ENCODE measurements at places on chromosomes 12 and 14.

- DNase-seq = no peak
These were observed 330.5 kb upstream of the LRIG3 start for GRCh38 chr12:59250766-59251165.

DNA sequence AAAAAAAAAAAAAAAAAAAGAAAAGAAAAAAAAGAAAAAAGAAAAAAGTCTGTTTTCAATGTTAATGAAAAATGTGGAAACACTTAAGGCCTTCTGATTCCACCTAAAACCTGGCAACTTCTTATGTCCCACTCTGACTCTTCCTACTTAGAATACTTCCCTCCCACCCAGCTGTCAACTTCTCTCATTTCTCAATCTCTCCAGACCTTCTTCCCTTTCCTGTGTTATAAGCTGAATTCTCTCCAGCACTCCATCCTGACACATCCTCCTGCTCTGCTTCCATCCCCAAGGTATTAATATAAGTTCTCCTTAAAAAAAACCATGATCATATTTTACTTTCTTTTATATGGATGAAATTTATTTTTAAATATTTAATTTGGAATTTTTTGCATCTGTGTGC, 20.3 kb upstream of the TMTC1 start:
- DNase-seq = no peak

DNA sequence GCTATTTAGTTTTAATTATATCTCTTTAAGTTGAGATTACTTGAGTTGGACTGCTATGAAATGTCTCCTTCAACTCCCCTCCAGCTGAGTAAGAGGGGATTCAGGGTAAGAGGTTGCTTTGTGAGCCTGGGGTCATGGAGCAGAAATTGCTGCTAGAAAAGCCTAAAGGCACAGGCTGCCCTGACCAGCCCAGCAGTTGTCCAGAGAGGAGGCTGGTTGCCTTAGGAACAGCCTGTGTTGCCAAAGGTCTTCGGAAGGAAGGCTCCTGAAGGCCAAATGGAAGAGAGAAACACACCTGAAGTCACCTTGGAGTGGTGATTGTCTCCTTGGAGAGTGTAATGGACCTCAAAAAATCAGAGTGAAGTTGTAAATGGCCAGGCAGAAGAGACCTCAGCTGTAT, 235.5 kb upstream of the PDE3A start:
- DNase-seq = no peak

- no peak for DNase-seq
These were observed 35.5 kb downstream of the PUS7L start for GRCh38 chr12:43723134-43723533.

- DNase-seq = no peak
These were observed 17.7 kb downstream of the IRAK4 start for GRCh38 chr12:43776498-43776897.

DNA sequence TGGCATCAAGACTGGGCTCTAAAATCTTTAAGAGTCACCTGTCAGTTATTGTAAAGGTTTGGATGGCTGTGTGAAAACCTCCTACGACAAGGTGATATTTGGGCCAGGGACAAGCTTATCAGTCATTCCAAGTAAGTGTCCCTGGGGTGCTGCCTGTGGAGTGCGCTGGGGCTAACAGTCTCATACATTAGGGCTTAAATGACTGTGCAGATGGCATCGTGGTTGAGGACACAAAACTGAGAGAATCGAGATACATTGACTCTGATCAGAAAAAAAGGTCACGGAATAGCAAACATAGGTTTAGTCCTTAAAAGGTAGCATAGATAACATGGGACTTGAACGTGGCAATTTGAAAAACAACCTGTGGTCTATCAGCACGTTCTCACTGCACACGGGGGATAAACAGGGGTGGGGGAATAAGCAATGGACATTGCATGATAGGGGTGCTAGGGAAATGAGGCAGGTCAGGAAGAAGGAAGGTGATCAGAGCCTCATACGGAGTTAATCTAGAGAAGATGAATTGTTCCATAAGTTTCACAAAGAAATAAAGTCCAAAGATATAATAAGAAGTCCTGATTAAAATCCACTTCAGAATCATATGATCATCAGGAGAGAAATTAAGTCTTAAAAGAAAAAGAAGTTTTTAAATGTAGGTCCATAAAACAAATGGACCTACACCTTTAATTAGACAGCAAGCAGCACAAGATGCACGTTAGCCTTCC, 100.3 kb downstream of the DAD1 start:
- no peak for DNase-seq

GRCh38 chr14:103711516-103712431, 3.5 kb downstream of the XRCC3 start:
- DNase-seq = no peak

DNA sequence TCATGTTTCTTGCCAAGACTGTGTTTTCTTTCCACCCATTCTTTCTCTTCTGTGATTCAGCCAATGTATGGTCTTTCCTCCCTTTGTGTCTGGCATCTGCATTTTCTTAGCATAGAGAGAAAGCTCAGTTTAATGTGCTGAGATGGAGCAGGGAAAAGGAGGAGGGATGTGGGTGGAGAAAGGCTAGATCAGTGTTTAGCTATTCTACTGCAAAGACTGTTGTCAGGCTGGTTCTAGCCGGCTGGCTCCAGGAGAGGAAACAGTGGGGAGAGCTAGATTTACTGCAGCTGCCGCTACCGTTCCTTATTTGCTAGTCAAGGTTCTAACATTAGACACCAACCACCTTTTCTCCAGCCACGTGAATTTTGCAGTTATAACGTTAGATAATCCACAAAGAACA, 5.2 kb upstream of the RIMKLB start:
- no peak for DNase-seq

DNA sequence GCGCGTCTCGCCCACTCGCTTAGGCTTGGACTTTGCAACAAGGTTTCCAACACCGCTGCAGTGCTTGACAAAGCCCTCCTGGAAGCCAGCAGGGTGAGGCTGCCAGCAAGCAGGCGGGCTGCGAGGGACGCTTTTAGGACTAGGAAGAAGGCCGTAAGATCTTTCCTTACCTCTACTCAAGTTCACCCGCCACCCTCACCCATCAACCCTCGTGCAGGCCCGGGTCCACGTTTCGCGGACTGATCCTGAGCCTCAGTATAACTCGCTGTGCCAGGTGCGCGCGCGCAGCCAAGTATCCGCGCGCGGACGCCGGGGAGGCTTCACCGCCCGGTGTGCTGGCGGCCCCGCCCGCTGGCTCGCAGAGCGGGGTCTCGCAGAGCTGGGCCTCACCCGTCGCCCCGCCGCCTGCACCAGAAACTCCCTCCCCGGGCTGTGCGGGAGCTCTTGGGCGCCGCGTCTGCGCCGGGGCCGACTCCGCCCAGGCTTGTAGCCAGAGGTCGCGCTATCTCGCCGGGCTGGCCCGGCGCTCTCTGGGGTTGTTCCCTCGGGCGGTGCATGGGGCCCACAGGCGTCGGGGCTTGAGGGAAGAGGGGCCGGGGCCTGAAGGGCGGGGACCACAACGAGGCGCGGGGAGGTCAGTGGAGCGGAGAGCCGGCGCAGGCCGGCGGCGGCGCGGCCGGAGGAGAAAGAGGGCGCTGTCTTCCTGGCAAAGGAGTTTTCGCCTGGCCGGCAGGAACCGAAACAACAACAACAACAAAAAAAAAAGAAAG, 7.6 kb upstream of the SIX1 start:
- DNase-seq = no peak

DNA sequence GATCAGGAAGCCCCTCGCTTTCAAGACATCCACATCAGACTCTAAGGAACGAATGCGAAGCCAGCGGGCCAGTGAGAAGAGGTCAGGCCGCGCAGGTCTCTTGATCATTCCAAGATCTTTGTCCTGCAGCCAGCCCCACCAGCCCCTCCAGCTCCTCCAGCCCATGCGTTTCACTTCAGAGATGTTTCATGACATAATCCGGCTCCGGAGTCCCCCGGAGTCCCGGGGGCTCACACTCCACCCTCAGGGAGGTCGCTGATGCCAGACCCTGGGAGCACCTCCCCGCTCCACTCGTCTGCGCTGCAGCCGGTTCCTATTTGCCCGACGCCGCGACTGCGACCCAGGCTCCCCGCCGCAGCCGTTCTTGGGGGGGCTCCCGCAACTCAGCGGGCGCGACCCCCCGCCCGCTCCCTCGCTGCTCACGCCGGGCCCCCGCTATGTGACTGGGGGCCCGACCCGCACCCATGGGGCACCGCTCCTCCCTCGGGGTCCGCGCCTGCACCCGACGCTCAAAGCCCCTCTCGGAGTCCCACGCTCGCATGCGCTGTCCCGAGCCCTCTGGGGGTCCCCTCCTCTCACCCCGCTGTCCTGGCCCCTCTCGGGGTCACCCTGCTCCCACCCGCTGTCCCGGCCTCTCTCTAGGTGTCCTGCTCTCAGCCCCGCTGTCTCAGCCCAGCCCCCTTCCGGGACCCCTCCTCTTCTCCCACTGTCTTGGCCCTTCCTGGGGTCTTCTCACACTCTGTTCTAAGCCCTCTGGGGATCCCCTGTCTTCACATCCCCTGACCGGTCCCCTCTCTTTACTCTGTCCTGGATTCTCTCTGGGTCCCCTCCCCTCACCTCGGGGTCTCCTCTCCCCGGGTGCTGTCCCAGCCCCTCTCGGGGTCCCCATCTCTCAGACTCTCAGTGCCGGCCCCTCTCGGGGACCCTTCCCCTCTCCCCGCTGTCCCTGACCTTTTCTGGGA, 1.1 kb downstream of the TAOK3 start:
- no peak for DNase-seq

DNA sequence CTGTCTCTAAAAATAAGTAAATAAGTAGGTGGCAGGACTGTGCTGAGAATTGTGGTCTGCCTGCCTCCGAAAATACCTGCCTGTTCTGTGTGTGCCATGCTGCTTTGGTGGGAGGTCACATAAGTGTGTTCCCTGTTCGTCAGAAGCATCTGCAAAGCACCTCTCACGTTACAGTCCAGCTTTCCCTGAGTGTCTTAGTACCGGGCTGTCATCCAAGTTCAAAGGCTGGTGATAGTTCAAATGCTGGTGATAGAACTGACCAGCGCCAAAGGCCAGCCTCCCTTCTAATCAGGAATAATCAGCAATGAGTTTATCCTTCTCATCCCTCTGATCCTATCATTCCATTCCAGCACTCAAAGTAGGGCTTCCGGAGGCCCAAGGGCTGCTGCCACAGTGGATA, 5.6 kb downstream of the CABP1 start:
- no peak for DNase-seq

DNA sequence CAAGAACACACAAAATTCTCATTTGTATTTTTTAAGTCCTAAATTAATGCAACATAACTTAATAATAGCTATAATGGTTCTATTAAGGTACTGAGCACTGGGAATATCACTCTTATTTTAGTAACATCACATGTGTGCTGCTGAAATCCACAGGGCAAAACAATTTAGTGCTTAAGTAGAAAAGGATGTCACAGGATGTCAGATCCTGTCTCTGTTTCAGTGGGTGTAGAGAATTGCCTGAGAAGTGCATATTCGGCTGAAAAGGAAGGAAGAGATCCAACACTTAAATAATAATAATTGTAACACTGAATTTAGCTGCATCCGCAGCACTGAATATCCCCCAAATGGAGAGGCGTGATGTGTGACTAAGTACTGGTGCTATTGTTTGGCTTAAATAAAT, 8.6 kb downstream of the LDHB start:
- DNase-seq = no peak

GRCh38 chr14:37864128-37864527, 268.7 kb downstream of the TTC6 start:
- no peak for DNase-seq

- no peak for DNase-seq
These were observed 16.3 kb downstream of the MARK3 start for GRCh38 chr14:103401223-103402214.

DNA sequence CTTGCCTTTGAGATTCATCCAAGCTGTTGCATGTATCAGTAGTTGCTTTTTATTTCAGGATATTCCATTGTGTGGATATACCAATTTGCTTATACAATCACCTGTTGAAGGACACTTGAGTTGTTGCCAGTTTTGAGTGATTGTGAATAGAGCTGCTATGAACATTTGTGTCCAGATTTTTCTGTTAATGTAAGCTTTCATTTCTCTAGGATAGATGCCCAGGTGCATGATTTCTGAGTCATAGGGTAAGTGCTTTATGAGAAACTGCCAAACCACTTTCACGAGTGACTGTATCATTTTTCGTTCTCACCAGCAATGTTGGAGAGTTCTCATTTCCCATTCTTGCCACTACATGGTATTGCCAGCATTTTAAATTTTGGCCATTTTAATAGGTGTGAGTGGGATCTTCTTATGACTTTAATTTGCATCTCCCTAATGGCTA, 434.6 kb upstream of the RGS6 start:
- DNase-seq = no peak

DNA sequence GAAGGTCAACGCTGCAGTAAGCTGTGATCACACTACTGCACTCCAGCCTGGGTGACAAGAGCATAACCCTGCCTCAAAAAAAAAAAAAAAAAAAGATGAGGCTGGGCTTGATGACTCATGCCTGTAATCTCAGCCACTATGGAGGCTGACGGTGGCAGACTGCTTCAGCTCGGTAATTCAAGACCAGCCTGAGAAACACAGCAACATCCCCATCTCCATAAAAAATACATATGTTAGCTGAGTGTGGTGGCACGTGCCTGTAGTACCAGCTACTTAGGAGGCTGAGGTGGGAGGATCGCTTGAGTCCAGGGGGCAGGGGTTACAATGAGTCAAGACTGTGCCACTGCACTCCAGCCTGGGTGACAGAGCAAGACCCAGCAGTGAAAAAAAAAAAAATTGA, 50.4 kb downstream of the GXYLT1 start:
- no peak for DNase-seq

GRCh38 chr12:6961695-6962284, 8.7 kb downstream of the PHB2 start:
- no peak for DNase-seq

GRCh38 chr12:111584959-111585358, 14.2 kb downstream of the ATXN2 start:
- DNase-seq = no peak

DNA sequence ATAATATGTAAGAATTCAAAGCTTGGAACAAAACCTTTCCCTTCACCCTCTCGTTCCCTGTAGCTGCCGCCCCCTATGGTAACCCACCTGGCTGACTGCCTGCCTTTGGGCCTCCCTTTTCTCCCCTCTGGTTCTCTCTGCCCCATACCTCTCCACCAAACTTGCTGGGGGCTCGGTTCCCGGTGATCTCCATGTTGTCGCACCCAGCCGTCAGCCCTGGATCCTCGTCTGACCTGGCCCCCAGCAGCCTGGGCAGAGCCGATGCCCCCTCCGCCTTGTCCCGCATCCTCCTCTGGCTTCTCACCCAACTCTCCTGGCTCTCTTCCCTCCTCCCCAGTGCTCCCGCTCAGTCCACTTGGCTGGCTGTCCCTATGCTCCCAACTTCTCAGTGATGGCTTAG, 4.5 kb downstream of the CYP46A1 start:
- no peak for DNase-seq
